ENCODE measurements at places on chromosomes 11 and 22. TPM values are rescaled to one million over a fixed set of nuclear protein-coding genes. Genes with fewer than 3 reads are reported as not detected.

DNA sequence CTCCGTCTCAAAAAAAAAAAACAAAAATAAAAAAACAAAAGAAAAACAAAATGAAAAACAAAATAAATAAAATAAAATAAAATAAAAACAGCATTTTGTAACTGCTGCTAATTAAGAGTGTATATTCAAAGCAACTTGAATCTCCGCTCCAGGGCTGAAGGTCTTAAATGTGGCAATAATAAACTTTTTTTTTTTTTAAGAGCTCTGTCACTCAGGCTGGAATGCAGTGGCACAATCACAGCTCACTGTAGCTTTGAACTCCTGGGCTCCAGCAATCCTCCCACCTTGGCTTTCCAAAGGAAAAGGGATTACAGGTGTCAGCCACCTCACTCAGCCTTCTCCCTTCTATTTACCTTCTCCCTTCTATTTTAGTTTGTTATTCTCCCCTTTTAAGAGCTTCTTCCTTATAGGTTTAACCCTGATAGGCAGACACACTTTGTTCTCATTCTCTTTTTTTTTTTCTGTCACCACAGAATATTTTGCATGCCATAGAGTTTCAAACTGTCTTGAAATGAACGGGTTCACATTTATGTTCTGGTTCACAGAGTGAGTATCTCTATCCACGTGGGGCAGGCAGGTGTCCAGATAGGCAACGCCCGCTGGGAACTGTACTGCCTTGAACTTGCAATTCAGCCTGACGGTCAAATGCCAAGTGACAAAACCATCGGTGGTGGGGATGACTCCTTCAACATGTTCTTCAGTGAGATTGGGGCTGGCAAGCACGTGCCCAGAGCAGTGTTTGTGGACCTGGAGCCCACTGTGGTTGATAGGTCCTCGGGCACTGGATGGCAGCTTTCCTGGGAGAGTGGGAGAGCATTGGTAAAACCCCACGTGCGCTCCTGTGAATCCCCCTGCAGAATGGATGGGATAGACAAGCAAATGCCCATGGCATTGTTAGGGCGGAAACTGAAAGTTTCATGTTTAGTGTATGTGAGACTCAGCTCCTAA lies 19.4 kb downstream of the LRRC74B start:
- DNase-seq: no peak

The MFNG gene
- 63.9 TPM for total RNA-seq

- DNase-seq: no peak
These were observed 79.9 kb downstream of the DEUP1 start for GRCh38 chr11:93410441-93410840.

The CDC42BPG gene
- total RNA-seq: 7.9 TPM

DNA sequence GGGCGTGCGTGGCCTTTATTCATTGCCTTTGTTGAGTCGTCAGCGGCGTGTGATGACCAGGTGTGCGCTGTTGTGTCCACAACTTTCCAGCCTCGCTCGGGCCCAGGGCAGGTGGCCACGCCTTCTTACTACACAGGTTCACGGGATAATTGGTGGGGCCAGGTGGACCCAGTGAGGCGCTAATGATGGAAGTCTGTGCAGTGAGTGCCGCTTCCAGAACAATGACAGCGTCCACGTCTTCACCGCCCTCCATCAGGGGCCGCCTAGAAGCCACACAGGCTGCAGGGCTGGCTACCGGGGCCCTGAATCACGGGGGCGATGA lies 1197.3 kb downstream of the BRD1 start:
- DNase-seq: no peak

Data from CD8-positive, alpha-beta T cell (primary cell).